ENCODE measurements at places on chromosomes 11 and 22.

DNA sequence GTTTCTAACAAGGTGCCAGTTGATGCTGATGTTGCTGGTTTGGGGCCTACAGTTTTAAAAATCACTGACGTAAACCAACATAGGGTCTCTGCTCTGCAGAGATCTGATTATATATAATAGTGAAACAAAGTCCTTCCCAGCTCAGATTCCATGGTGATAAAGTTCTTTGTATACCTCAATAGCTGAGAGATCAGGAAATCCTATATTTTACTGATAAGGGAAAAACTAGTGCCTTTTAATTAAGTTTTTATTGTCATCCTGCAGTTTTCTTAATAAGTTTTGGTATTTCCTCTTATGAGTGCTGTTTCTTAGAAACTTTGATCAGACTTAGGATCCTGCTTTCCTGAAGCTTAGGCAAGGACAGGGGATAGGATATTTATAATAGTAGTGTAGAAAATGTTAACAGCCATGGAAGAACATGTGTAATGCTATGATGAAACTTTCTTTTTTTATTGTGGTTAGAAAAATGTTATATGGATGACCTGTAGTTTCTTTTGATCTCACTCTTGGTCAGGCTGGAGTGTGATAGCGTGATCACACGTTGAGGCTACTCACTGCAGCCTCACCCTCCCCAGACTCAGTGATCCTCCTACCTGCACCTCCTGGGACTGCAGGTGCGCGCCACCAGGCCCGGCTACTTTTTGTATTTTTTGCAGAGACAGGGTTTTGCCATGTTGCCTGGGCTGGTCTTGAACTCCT, 14.1 kb downstream of the CAPRIN1 start:
- DNase-seq = no peak

GRCh38 chr11:74299015-74299414, 12.4 kb downstream of the P4HA3 start:
- DNase-seq = no peak

- DNase-seq = no peak
Measured at GRCh38 chr11:92457250-92457649, 232.6 kb downstream of the FAT3 start.

DNA sequence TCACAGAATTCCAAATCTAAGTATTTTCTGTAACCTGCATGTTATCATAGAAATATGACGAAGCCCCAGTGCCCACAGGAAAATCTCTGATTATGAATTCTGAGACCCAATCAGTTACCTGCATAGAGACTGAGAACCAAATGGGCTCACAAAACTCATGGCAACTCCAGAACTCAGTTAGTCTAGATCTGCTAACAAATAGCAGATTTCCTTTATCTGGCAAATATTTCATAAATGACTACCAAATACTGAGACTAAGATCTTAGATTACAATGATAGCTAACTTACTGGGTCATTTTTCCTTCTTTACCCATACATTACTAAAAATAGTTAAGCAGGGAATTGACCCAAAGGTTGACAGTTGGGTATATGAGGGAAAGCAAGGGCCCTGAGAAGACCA, 228.1 kb upstream of the FAT3 start:
- no peak for DNase-seq

DNA sequence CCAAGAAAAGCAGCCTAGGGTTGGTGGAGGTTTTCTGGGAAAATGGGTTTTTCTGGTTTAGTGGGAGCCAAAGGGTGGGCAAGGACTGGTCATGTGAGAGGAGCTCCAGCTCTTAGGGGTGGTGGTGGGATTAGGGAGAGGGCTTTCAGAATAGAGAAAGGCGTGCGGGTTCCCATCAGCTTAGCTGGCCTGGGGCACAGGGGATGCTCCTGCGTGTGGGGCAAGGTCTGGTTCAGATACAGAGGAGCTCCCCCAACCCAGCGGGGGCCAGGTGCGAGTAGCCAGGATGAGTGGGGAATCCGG, 644 bp downstream of the TMEM134 start:
- DNase-seq = no peak

DNA sequence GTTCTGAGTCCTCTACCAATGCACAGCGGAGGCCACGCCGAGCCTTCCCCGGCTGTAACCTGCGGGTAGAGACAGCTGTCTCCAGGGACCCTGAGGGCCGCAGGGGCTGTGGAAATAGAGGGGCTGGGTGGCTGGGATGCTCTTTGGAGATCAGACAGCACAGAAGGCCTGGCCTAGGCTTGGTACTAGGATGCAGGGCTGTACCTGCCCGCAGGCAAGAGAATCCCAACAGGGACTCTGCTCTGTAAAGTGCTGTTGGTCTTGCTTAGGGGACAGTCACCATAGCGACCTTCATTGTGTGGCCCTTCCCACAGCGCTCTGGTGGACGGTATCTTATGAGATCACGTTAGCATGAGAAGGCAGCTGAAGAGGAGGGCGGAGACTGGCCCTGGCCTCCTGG, 11.3 kb upstream of the KCNJ5 start:
- no peak for DNase-seq

- no peak for DNase-seq
Measured at GRCh38 chr11:87263264-87263838, 225.6 kb downstream of the TMEM135 start.

GRCh38 chr11:111347002-111347722, 31.9 kb downstream of the POU2AF1 start:
- no peak for DNase-seq

GRCh38 chr11:27910186-27910931, 197.6 kb downstream of the KIF18A start:
- DNase-seq = no peak

- DNase-seq = no peak
Measured at GRCh38 chr11:78860720-78861422, 286.2 kb upstream of the NARS2 start.

DNA sequence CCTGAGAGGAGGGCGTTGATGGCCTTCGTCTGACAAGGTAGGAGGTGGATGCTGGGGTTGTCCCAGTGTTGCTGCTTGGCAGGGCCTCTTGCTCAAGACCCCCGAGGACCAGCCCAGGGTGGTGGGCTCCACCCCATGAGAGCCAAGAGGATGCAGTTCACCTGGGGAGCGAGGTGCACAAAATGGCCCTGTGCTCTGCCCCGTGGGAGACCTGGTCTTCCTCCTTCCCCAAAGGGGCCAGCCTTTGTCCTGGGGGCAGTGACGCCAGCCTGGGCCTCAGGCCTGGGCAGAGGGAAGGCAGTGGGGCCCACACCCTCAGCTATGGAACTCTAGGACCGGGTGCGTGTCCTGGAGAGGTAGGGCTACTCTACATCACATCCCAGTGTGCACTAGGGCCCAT, 1233.3 kb downstream of the TBC1D22A start:
- DNase-seq = no peak

GRCh38 chr22:34297536-34298120, 377.4 kb upstream of the LARGE1 start:
- no peak for DNase-seq

DNA sequence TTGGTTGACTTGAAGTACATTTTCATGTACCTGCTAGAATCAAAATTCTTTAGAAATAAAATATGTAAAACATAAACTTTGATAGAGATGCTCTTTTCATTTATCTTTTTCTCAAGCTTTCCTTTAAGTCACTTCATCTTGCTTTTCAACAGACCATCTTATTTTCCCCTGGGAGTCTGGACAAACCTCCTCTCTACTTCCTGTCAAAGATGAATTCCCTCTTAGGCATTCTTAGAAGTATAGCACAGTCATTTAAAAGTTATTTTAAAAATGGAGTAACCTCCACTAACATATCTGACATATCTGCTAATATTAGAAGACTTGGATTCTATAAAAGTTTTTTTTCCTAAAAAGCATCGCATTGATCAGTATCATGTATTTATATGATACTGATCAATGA, 84.8 kb upstream of the PAX6 start:
- no peak for DNase-seq

GRCh38 chr11:133663135-133663985, 131.1 kb upstream of the OPCML start:
- no peak for DNase-seq

DNA sequence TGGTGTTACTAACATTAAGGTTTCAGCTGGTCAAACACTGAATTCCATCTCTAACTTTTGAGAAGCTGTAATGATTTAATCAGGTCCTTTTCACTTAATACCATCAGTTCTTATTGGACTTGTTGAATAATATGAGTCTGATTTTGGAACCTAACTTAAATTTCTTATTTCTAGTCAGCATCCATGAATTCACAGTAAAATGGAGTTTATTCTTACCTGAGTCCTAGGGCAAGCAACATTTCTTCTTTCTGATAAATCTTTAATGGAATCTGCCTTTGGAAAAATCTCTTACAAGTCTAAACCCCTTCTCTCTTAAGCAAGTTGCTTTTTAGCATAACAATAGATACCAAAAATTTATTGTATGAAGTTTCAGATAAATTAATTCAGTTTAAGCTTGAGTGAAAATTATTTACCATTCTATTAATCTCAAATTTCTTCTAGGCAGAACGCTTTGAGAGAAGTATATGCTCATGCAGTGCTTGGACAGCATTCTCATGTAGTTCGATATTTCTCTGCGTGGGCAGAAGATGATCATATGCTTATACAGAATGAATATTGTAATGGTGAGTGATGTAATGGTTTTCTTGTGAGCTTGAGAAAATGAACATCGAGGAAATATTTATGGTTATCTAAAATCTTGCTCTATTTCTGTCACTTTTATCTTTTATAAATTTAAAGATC, 3.4 kb downstream of the WEE1 start:
- DNase-seq = no peak

- DNase-seq = no peak
Measured at GRCh38 chr11:75463106-75463774, 30.2 kb upstream of the KLHL35 start.

GRCh38 chr11:285021-285893, 3.7 kb upstream of the PGGHG start:
- DNase-seq = no peak

GRCh38 chr22:38696606-38697424, 3.9 kb downstream of the JOSD1 start:
- no peak for DNase-seq

DNA sequence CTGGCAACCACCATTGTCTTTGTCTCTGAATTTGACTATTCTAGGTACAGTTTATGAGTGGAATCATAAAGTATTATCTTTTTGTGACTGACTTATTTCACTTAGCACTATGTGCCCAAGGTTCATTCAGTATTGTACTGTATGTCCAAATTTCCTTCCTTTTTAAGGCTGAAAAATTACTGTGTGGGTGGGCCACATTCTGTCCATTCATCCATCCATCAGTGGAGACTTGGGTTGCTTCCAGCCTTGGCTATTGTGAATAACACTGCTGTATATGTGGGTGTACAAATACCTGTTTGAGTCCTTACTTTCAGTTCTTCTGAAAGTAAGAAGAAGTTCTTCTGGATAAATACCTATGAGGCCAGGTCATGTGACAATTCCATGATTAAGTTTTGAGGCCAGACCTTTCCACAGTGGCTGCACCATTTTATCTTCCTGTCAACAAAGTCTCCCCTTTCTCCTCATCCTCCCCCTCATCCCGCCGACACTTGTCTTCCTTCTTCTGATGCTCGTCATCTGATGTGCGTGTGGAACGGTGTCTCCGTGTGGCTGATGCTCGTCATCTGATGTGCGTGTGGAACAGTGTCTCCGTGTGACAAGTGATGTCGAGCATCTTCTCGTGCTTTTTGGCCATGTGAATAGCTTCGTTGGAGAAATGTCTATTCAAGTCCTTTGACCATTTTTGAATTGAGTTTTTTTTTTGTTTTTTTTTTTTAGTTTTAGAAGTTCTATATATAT, 49.5 kb downstream of the SBF1 start:
- no peak for DNase-seq

GRCh38 chr11:74377689-74378088, 20.5 kb downstream of the PGM2L1 start:
- peak; percentile 90 for DNase-seq

- peak; percentile 96 for DNase-seq
Measured at GRCh38 chr22:26174280-26174679, 5.0 kb downstream of the SEZ6L start.

- DNase-seq = no peak
Measured at GRCh38 chr11:109023036-109023435, 358.2 kb downstream of the DDX10 start.

DNA sequence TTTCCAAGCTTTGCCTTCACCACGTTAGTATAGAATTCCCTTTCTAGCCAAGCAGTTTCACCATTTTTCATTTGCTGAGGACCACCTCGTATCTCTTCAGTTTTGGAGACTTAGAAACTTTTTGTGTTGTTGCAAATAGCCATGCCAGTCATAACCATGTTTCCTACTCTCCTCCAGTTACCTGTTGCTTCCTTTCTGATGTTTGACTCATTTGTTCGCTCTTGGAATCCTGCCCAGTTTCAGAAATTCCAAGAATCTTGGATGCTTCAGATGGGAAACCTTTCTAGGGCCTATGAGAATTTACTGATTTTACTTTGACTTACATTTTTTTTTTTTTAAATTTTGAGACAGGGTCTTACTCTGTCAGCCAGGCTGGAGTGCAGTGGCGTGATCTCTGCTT, 65.4 kb downstream of the PPP6R3 start:
- no peak for DNase-seq

- no peak for DNase-seq
Measured at GRCh38 chr11:96543177-96543576, 153.4 kb downstream of the JRKL start.

DNA sequence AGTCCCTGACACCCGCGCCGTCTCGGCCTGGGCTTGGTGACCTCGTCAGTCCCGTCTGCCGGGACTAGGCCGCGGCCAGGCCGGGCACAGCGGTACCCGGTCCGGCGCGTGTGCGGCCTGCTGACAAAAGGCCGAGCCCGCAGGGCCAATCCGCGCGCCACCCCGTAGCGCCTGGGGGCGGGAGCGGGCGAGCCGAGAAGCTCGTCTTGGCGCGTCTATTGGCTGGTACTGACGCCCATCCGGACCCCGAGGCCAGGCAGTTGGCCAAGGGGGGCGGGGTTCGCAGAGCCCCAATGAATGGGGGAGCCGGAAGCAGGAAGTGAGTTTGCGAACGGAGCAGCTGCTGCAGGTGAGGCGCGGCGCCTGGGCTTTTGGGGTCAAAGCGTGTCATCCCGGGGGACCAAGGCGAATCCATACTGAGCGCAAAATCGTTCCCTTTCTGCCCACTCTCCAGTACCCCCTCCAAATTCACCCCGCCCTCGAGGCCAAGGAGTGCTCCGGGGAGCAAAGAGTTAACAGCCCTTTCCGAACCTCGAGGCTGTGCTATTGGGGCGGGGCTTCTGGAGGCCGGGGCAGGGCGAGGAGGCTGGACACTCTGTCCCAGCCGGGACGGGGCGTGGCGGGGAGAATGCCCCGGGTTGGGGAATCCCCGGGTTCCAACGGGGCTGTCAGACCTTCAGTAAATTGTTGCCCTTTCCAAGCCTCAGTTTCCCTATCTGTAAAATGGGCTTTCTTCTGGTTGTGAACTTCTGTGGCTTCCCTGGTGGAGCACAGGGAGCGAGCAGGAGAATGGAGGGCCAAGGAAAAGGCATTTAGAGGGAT, at the start of gene DPP3:
DPP3 (plus strand) TSS at position 318 of the 822 bp plus-strand sequence. CDS start 1,767 bp downstream, outside the sequence.
- peak; percentile 99 for DNase-seq

DNA sequence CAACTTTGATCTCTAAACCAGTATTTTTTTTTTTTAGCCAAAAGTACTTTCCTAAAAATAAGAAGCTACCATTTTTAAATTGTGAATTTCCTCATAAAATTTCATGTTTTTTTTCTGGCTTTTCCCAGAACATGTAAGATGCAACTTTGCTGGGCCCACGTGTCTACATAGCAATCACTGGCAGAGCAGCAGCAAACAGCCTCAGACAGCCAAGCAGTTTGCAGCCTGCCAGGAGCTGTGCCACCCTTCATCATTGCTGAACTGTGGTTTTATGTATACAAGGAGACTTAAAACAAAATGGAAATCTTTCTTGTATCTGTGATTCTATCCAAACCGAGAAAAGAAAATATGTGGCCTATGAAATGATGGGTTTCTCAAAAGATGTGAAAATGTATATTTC, 110.2 kb downstream of the GRIA4 start:
- no peak for DNase-seq

- DNase-seq = no peak
Measured at GRCh38 chr11:13997881-13998280, 35.4 kb downstream of the SPON1 start.

Data from NCI-H526 (cell line).